ENCODE measurements at places on chromosomes 7 and 10.

DNA sequence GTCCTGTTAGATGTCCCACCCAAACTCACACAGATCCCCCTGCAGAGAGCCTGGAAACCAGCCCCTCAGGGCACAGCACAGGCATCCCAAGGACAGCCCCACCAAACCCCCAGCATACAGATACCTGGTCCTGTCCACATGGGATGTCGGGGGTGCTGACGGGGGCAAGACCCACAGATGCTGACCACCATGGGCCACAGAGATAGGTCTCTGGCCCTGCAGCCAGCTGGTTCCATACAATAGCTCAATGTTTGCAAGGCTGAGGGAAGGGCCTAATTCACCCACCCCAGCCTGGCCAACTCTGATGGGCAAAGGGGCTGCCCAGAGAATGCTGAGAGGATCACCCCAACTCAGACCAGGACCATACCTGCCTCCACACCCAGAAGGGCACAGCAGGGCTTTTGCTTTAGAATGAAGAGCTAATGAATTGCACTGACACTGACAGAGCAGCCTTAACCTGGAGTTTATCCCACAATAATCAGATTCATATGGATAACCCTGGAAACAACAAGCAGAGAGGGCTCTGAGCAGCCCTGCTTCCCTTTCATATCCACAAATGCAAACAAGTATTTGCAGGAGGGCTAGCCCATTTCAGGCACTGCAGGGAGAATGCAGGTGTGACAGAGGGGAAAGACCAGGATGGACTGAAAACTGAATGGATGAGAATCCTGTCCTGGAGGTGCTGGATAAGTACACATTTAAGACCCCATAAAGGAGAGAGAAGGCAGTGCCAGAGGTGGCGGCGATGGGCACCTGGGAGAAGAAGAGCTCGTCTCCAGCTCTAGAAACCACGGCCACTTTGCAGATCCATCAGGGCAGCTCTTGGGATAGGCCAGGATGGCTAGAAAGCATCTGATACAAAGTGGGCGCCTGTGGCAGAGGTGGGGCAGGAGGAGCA lies 126.7 kb downstream of the TNS3 start:
- no peak for DNase-seq

- no peak for DNase-seq
Measured at GRCh38 chr7:81515009-81515408, 254.8 kb downstream of the HGF start.

GRCh38 chr7:17307000-17307399 lies 8.5 kb downstream of the AHR start:
- no peak for DNase-seq

DNA sequence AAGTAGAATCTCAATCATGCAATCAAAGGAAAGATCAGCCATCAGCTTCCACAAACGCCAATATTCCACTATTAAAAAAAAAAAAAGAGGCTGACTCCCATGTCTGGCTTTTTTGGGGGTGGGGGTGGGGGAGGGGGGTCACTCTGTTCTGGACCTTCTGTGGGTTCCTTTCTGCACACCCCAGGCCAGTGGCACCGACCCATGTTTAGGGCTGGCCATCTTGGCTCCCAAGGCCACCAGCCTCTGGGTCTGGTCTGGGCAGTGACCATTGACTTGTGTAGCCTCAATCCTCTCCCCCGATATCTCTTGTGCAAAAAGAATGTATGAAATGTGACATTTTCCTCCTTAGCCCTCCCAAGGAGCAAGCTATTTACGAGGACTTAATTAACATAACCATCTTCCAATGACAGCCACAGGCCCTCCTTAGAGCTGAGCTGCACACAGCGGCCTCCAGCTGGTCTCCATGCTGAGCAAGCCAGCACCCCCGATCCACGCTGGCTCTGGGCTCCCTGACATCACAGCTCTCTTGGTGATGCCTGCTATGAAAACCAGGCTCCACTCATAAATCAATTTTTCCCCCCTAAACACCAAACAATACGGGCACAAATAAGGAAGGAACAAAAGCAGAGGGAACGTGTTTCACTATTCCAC lies 100.1 kb downstream of the ZRANB1 start:
- no peak for DNase-seq

DNA sequence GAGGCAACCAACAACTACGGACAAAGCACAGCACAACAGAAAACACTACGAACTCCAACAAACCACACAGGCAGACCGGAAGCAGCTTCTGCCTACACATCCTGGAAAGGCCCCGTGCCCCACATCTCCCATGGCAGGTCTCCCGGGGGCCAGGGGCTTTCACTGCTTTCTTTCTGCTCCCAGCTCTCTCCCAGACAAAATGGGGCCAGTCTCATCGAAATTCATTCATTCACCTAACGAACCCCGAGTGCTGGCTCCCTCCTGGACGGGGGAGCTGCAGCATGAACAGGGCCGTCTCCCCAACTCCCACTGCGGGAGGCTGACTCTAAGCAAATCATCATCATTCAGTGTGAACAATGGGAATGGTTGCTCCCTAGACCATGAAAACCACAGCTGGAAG lies 47.6 kb upstream of the NANOS1 start:
- no peak for DNase-seq

- DNase-seq, result peak; percentile 98
Measured at GRCh38 chr10:12068449-12069269, at the start of gene DHTKD1. Gene DHTKD1, plus strand, starts transcription at chr10:12068954. Its CDS starts 80 bp downstream, at chr10:12069034.

DNA sequence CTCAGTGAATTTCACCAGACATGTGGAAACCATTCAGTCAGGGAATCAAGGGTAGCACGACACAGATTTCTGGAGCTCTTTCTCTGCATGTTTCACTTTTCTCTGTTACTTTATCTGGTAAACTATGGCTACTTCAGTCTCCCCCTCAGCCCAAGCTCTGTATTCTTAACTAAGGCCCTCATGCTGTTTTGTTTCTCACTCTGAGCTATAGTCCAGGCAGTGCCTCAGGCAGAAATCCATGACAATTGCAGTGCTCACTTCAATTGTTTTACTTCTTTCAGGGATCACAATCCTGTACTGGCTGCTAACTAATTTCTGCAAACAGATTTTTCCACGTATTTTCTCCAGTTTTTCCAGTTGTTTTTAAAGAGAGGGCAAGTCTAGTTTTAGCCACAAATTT lies 1599.9 kb upstream of the LRRTM3 start:
- DNase-seq, result no peak

DNA sequence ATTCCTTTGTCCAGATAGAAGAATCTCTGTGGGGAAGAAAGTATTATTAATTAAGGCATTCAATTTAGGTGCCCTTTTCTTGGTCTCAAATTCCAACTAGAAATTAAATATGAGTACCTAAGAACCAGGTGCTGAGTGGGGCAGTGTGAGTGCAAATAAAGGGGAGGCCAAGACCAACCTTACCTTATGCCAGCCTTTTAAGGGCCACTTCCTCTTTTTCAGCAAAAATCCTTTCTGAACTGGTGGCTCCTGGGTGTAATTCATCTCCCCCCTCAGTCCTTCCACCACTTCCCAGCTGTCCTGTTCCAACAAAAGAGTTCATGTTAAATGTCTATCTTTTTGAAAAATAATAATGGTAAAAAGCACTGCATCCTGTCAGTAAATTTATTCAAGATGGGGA lies 108.2 kb downstream of the OSBPL3 start:
- DNase-seq, result no peak

GRCh38 chr10:992871-993270 lies 4.6 kb downstream of the GTPBP4 start:
- DNase-seq, result no peak

DNA sequence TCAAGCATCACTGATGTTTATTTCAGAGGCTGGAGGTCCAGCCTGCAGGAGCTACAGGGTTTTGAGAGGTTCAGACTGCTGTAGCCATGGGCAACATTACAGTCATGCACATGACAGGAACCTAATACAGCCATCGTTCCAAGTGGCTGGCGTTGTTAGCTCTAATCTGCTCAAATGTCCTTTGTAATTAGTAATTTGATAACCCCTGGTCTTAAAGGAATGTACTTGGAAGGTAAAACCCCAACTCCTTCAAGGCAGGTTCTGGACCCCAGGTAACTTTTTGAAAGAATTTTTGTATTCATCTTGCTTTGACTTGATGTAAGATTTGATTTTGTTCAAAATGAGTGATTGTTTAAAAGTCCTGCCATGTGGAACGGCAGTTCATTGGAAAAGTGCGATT lies 34.7 kb upstream of the FOXI2 start:
- no peak for DNase-seq

DNA sequence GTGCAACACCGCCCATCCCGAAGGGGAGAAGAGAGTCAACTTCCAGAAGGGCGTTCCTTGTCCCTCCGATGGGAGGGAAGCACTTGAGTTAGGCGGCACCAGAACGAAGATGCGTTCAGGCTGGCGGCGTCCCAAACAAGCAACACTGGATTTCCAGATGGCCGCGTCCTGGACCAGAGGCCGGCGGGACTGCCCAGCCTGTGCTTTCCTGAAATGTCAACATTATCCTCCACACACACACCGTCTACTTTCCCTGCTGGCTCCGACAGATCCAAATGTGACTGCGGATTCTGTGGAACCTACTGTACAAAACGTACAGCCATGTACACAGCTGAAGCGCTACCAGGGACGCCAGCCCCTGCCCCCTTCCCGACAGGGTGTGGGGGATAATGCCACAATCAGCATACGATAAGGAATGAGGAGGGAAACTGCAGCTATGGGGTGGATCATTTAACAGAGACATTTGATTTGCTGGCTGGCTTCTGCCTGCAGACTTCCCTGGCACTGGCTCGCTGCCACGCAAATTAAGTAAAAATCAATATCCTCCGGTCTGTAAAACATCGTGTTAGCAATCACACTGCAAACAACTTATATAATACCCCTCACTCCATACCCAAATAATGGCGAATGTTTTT lies 82.1 kb downstream of the ZRANB1 start:
- no peak for DNase-seq

- no peak for DNase-seq
Measured at GRCh38 chr7:107972941-107973376, 30.0 kb downstream of the LAMB1 start.

DNA sequence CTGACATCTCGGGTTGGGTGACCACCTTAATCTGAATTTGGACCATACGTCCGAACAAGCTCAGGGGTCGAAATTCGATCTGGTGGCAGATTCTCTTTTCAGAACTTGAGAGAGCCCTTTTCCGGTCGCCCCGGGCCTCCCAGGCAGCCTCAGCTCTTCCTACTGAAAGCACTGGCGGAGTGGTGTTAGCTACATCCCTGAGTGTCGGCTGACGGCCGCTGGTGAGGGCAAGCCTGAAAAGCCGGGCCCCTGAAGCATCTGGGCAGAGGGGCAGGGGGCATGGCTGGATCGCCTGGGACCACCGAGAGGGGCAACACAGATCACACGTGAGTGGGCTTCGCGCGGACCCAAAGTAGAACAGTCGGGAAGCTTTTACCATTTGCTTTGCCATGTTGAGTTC lies 116.1 kb downstream of the SMURF1 start:
- no peak for DNase-seq

DNA sequence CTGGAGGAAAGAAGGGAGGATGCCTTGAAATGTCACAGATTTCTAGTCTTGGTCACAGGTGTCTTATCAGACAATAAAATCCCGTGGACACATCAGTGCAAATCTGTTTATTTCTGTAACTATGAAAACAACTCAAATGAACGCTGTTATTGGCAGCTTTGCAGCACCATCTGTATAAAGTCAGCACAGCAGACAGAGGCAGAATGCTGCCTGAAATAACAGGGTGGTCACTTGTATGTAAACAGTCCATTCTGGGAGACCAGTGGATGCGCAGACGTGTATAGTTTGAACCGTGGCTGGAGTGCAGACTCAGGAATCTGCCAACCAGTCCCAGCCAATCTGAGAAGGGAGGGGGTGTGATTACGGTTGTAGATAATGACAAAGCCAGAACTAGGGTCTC lies 54.8 kb downstream of the SEC23IP start:
- DNase-seq, result no peak

GRCh38 chr10:35223016-35223415 lies 96.4 kb downstream of the CREM start:
- DNase-seq, result no peak

GRCh38 chr10:14625192-14625631 lies 149.5 kb downstream of the FAM107B start:
- DNase-seq, result no peak

DNA sequence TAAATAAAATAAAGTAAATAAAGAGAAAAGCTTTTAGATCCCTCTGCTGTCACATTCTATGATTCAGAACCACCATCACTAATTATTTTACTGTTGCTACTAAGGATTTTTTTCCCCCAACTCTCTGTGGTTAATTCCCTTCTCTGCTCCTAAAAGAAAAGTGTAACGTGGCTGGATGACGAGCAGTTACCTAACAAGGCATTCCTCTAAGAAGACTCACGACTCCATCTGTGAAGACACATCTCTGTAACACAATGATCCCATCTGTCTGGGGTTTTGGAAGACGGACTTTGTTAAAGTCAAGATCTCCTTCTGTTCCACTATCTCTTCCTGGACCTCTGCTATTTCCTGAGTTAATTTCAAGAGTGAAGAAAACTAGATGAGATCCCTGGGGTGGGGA lies 179.9 kb downstream of the SFMBT2 start:
- no peak for DNase-seq

GRCh38 chr7:131329176-131329570 lies 1.5 kb downstream of the MKLN1 start:
- DNase-seq, result no peak

DNA sequence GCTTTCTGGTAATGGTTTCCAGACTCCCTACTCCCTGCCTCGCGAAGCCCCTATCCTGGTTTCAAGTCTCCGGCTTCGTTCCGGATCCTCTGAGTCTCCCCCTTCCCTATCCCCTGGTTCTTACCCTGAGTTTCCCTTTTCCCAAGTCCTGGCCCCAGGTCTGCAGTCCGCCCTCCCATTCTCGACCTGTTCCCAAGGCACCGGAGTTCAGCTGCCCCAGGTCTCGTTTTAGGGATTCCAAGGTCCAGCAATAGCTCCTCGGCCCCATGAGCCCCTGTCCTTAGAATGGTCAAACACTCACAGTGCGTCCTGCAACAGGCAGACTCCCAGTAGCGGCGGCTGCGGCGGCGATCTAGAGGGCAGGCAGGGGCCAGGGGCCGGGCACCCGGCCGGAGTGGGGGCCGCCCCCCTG lies 274 bp downstream of the PITX3 start:
- no peak for DNase-seq

DNA sequence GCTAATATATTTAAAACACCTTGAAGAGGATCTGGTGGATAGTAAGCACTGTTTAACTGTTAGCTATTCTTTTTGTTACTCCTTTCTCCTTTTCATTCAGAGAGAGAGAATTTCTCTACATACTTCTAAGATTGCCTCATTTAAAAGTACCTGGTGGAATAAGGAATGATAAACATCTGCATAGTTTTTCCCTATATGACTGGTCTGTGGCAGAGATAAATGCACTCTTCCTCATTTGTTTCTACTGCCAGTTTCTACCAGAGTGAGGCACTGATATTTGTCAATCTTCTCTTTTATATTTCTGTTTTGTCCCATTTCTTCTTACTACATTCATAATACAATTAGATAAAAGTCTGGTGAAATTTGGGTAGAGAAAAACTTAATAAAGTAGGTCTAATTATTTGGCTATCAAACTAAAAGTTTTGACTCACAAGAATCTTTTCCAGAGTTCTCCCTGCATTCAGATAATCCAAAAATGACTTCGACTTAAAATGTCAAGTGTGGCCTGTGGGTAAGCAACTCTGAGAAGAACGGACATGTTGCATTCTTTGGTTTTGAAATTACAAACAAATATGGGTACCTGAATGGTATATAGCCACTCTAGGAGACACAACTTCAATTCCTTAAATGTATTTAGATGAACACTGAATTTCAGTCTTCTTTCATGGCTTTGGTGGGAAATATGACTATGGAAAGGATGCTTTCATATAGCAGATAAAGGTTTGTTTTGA lies 38.8 kb downstream of the RNLS start:
- DNase-seq, result no peak

GRCh38 chr10:49254556-49255318 lies 44.2 kb upstream of the C10orf71 start:
- DNase-seq, result peak; percentile 22

GRCh38 chr10:127949831-127950230 lies 42.9 kb downstream of the PTPRE start:
- DNase-seq, result no peak

All from central memory CD4-positive, alpha-beta T cell (primary cell).